ENCODE measurements at places on chromosomes 3 and 15.

GRCh38 chr3:118477768-118478167, 556.9 kb downstream of the IGSF11 start:
- DNase-seq = no peak

- no peak for DNase-seq
Observed at GRCh38 chr15:95134431-95135110, 903.2 kb downstream of the MCTP2 start.

GRCh38 chr3:98188545-98188944, 22.0 kb downstream of the OR5H15 start:
- DNase-seq = peak; percentile 41

GRCh38 chr3:142945023-142945422, 18.5 kb downstream of the PAQR9 start:
- no peak for DNase-seq

DNA sequence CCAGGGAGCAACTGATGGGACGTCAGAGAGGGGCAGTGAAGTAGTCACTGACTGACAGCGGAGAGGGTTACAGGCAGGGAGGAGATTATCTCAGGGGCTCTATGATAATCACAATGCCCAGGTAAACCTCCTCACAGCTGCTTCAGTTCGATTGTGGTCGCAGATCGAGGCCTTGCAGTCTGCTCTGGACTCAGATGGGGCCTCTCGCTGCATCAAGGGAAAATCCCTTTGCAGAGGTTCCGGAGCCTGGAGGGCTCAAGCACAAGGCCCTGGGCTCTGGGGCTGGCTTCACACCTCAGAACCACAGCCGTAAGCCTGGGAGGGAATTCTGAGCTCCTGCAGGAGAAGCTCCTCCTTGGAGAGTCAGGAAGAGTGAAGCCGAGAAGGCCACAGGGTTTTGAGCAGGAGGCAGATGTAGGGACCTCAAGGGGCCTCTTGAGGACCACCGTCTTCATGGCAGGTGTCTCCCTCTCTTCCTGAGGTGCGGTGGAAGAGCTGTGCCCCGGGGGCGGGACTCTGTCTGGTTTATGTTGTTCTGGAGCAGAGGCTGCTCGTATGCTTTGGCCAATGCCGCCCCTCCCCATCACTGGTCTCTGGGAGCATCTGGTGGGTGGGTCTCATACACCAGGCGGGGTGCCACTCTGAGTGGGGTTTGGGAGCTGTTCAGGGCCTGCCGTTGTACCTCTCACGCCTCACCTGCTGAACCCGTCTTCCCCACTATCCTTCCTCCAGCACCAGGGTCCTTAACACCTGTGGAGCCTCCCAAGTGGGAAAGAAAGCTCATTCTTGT, 19.5 kb upstream of the SNRPA1 start:
- no peak for DNase-seq

DNA sequence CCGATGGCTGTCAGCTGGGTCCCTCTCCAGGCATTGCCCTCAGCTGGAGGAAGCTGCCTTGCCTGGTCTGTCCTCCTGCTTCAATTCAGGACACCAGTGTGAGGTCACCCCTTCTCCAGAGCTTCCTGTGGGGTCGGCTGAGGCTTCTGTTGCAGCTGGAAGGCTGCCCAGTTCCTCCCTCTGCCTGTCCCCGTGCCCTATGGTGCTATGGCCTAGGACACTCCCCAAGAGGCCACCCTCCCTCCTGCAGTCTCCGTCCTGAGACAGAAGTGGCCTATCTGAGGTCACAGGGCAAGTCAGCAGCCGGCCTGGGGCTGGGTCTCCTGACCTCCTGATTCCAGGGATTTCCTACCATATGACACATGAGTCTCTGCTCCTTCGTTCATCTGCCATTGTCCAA, 57.9 kb downstream of the RASGRF1 start:
- DNase-seq = no peak

DNA sequence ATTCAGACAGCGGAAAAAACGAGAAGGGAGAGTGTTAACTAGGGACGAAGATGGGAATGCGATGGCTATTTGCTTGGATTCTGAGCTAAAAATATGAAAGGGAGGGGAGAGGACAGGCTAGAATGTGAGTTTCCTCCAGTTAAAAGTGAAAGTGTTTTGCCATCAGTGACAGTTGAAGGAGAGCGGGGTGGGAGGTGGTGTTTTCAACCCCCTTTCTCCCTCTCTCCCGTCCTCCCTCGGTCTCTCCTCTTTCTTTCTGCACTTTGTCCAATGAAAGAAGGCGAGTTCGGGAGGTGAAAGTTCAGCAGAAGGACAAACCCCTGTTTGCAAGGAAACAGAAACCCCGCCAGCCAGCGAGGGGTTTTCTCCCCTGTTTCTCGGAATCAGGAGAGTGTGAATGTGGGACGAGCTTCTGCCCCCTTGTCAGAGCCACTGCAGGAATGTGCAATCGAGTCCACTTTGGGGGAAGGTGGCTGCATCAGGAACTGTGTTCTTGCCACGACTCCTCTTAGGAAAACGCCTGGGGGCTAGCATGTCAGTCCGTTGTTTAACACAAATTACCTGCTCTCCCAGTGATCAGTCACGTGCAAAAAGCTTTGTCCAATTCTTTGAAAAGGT, 975 bp upstream of the FOXP1 start:
- peak; percentile 25 for DNase-seq

GRCh38 chr3:55780913-55781312, 293.8 kb upstream of the WNT5A start:
- DNase-seq = no peak

DNA sequence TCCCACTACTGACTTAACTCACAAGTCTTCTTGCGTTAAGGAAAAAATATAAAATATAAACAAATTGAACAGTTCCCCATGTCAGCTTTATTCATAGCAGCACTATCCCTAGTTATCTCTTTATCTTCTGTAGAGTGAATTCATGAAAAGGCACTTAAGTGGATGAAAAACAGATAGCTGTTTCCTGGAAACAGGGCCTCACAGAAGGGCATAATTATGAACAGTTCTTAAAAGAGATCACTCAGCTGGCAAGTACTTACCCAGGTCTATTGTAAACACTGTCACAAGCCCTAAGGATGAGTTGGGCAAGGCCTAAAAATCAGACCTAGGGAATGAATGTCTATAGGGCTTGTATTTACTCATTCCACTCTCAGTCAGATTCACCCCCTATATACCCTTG, 10.7 kb downstream of the MB21D2 start:
- DNase-seq = no peak

- no peak for DNase-seq
Observed at GRCh38 chr3:59809016-59809415, 759.2 kb upstream of the CFAP20DC start.

DNA sequence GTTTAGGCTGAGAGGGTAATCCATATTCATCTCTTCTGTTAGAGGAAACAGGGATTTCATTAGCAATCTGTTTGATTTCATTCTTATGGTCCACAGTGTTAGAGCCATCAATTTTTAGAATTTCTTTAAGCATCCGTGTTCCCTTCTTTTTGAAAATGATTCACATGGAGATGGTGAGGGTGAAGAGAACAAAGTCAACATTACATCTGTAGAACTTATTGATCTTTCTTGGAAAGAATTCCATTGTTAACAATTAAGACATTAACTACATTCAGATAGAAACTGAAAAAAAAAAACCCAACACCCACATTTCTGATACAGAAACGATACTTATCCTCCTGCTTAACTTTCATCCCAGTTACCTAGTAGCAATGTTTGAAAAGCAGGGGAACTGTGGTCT, 107.0 kb upstream of the GK5 start:
- no peak for DNase-seq

DNA sequence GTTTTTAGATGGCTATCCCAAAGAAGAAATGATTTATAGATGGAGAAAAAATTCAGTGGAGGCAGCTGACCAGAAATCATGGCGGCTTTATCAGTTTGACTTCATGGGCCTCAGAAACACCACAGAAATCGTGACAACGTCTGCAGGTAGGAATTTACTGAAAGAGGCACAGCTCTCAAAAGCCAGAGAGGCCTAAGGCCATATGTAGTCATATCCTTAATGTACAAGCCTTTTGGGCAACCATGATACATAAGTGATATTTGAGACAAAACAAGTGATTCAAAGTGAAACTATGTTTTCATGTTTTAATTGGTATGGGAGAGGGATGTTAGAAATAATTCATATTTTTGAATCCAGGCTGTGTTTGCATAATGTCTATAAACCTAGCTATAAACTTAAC, 509.7 kb downstream of the GABRG3 start:
- DNase-seq = no peak

DNA sequence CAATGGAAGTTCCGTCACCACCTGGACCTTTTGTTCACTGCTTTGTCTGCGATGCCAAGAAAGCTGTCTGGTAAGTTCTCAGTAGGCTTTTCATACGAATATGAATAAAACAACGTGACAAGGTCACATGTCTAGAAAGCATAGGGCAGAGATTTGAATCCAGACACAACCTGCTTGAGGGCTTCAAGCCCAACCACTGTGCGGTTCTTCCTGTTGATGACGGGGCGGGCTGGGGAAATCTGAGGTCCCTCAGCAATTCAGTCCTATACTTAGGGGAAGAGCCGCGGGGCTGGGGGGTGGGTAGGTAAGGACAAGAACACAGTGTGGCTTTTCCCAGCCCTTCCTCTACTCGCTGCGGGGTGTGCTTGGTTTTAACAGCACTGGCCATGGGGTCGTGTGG, 32.4 kb upstream of the SMAD3 start:
- no peak for DNase-seq

GRCh38 chr3:105891101-105891500, 22.3 kb upstream of the CBLB start:
- no peak for DNase-seq

DNA sequence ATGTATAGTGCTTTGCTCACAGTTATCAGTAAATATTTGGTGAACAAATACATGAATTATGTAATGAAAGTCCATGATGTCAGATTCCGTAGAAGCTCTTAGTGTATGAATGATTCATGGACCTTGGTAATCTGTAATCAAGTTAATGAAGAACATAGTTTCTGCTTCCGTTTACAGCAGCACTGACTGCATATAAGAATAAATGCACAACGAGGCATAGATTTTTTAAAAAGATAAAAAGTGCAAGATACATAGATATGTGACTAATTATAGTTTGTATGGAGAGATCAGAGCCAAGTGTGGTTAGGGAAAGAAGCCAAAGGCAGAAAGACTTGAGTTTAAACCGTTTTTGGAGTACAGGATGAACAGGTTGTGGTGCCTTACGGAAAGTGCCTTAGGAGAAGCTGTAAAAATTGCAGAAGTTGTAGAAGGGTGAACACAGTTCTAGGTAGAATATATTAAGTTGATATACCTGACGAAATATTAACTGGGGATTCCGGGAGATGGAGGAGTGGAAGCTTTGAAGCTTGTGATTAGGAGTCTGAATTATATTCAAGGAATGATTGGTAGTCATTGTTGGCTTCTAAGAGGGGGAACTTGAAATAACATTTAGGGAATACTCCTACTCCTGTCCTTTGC, 293.1 kb downstream of the NLGN1 start:
- no peak for DNase-seq

- no peak for DNase-seq
Observed at GRCh38 chr3:52225452-52226228, at the start of gene TLR9. TSS of gene TLR9 (minus strand) at chr3:52225645. CDS start at chr3:52225529, 116 bp downstream.

DNA sequence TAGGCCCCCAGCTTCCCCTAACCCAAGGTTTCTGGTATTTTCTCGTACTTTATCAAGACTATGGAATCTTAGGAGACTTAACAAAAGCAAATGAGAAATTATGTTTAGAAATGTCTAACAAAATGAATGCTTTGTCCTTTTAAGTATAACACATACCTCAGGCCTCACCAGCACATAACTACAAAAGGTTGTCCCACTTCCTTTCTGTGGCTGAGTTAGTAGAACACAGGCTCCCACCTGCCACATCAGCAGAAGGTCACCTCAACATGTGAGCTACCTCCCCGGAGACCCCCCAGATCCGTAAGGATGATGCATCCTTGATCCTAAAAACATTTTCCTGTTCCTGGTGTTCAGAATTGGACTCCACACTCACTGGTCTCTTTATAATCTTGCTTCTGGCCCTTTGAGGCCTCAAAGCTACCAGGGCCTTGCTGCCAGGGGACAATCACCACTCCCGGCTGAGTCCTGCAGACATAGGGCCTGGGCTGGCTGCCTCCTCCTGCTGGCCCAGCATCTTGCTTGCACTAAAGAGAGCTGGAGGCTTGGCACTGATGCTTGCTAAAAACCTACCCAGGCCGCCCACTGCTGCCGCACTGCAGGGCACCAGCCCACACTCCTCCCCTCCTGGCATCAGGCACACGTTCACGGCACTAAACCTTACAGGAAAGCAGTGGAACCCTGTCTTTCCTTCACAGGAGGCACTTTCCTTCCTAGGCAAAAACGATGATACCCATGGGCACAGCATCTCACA, 2.9 kb downstream of the CCRL2 start:
- no peak for DNase-seq

DNA sequence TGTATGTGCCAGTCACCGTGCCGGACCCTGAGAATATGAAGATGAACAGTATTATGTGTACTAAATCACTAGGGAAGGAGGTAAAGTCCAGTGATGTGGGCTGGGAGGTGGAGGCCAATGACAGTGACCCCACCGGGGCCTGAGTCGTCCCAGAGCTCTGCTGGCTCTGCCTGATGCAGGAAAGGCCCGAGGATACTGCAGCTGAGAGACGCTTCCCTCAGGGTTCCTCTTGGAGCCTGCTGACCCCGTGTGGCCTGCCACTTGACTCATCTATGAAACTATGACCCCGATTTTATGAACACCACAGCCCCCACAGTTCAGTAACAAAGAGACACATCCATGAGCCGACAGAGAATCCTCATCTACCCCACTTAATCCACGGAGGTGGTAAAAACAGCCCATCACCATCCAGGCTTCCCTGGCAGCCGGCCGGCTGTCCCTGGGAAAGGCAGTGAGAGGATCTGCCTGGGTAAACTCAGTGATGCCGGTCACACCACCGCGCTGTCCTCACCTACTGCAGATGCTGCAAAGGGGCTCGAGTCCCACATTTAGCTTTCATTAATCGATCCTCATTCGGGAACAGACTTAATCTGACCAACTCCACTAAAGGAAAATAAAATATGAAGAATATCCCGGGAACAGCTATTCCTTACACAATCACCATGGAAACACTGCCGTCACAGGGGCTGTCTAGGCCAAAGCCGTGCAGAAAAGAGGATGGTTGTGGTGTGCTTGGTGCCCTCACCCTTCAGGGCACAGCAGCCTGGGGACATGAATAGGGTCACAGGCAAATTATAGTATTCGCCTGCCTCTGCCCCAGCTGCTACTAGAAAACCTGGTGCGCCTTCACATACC, 82.9 kb downstream of the ARRDC4 start:
- no peak for DNase-seq

GRCh38 chr3:53493963-53494791, at the start of gene CACNA1D:
TSS of gene CACNA1D (plus strand) at chr3:53494611. CDS start at chr3:53495167, 556 bp downstream.
- peak; percentile 77 for DNase-seq

GRCh38 chr15:92819278-92820235, 80.6 kb upstream of the CHD2 start:
- DNase-seq = peak; percentile 81

DNA sequence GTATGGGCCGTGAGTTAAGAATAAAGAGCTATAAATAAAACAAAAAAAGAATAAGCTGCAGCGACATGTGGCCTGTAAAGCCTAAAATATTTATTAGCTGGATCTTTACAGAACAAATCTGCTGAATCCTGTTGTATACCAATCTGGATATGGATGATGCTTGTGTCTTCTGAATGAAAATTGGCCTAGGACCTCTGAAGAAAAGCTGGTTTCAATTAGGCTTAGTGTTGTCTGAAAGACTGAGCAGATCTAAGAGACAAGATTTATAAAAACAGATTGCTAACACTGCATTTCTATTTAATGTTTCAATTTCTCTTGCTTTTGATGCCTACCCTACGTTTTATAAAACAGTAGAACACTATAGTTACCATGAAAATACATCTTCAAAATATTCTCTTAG, 57.9 kb downstream of the ST3GAL6 start:
- no peak for DNase-seq
